Fibroblast of the aortic adventitia (primary cell): ENCODE measurements at places on chromosomes 7 and 10. TPM values are rescaled to one million over a fixed set of nuclear protein-coding genes. Genes with fewer than 3 reads are reported as not detected.

GRCh38 chr10:104342941-104343411, 4.7 kb upstream of the ITPRIP start:
- DNase-seq: no peak

GRCh38 chr7:124652237-124652636, 113.4 kb downstream of the GPR37 start:
- no peak for DNase-seq

DNA sequence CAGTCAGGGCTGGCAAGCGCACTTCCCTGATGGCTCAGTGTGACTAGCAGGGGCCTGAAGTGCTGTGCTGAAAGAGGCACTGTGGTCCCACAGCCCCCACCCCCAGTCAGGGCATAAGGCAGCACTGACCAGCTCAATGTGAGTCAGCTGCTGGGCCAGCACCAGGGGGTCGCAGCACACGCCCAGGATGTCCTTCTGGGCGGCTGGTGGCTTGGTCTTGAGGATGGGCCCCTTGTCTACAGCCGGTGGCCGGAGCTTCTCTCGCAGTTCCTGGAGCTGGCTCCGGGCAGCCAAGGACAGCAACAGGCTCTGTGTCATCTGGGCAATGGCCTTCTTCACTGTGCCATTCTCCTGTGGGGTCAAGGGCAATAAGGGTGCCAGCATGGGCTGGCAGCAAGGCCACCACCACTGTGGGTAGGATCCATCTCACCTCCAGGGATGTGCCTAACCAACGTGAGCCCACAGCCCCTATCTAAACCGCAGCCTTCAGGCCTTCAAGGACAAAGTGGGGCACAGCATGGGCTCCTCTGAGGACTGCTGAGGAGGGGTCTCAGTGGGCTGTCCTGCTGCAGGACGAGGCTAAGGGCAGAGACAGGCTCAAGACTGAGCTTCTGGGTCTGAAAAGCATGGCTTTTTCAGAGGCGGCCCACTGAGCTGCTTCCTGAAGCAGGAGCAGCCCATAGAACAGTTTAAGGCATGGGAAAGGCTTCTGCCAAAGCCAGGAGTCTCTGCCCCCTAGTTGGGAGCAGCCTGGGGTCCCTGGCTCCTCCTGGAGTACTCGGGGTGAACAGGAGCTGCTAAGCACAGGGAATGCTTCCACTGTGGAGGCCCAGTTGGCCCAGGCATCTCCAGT, 62.5 kb downstream of the CSGALNACT2 start:
- DNase-seq: no peak

- no peak for DNase-seq
Measured at GRCh38 chr7:137017221-137017620, 148.8 kb downstream of the CHRM2 start.

- no peak for DNase-seq
Measured at GRCh38 chr10:12081470-12081869, 12.7 kb downstream of the DHTKD1 start.

GRCh38 chr7:50359258-50359994, 54.9 kb downstream of the IKZF1 start:
- no peak for DNase-seq

- DNase-seq: no peak
Measured at GRCh38 chr10:1406967-1407945, 330.1 kb downstream of the ADARB2 start.

- no peak for DNase-seq
Measured at GRCh38 chr10:118903251-118903650, 126.3 kb upstream of the NANOS1 start.

- peak; percentile 93 for DNase-seq
Measured at GRCh38 chr7:103637094-103637493, 191.1 kb upstream of the SLC26A5 start.

GRCh38 chr10:19629567-19629966, 186.7 kb upstream of the PLXDC2 start:
- peak; percentile 63 for DNase-seq

GRCh38 chr10:33087922-33088321, 129.9 kb upstream of the ITGB1 start:
- no peak for DNase-seq

DNA sequence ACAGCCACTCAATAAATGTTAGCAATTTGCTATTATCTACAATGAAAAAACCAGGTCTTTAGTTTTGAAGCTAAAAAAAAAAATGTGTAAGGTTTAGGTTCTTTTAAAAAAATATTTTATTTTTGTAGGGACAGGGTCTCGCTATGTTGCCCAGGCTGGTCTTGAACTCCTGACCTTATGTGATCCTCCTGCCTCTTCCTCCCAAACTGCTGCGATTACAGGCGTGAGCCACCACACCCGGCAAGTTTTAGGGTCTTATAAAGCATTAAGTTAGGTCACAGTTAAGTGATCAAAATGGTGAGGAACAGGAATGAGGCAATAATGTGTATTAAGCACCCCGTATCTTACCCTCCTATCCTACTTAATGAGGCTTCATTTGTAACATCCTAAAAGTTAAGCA, 774 bp downstream of the SEM1 start:
- no peak for DNase-seq

- DNase-seq: peak; percentile 58
Measured at GRCh38 chr10:73113551-73113950, 3.3 kb downstream of the NUDT13 start.

- no peak for DNase-seq
Measured at GRCh38 chr7:77316219-77316978, 99.8 kb downstream of the GSAP start.

DNA sequence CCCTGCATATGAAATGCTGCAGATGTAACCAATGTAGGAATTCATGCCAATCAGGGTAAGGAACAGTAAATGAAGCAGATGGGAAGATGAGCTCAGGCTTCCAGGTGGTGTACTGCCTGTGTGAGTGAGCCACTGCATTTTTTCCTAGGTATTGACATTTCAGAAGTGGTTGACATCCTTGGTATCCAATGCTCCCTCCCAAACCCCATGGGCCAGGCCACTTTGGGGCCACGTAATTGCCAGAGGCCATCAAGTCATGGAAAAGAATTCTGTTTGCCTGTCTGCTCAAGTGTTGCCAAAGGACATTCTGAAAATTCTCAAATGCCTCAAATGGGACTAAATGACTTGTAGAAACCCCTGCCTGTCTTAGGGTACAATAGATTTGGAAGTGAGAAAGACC, 384.6 kb downstream of the GATA3 start:
- no peak for DNase-seq

DNA sequence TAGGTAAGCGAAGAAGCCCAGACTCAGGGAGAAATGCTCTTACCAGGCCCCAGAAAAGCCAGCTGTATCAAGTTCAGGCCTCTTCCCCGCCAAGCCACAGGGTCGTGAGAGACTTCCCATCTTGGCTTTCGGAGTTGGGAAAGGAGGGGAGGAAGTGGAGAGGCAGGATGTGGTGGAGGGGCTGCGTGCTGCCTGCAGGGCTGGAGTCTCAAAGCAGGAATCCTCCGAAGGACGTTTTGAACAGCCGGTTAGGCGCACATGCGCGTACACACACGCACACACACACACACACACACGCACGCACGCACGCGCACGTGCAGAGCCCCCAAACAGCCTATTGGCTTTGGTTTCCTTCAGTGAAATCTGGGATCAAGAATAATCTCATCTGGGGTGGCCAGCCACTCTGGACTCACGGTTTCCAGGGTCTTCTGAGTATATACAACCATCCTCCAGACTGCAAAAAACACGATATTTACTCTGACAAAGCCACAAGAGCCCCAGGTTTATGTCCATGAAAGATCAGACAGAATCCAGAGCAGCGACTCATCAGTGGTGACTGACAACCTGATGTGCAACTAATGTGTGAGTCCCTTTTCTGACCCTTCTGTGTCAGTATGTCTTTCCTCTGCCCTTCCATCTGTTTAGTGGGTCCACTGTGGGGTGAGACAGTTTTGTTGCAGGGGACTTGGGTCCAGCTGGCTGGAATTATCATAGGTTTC, 115.0 kb upstream of the ZNF438 start:
- peak; percentile 66 for DNase-seq

DNA sequence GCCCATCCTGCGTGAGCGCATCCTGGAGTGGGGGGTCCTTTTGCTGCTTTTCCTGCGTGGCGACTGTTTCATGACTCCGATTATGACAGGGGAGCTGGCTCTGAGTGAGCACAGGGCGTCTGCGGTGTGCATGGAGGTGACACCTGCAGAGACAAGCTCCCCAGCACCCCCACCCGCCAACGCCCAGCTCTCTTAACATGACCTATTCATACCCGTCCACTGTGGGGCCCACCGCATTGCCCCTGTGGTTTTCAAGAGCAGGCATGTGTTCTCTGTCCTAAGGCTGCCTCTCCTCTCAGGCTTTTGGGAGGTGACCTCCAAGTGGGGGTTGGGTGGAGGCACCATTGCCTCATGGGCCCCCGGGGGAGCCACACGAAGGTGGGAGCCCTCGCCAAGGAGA, 500.7 kb downstream of the TCERG1L start:
- DNase-seq: no peak

DNA sequence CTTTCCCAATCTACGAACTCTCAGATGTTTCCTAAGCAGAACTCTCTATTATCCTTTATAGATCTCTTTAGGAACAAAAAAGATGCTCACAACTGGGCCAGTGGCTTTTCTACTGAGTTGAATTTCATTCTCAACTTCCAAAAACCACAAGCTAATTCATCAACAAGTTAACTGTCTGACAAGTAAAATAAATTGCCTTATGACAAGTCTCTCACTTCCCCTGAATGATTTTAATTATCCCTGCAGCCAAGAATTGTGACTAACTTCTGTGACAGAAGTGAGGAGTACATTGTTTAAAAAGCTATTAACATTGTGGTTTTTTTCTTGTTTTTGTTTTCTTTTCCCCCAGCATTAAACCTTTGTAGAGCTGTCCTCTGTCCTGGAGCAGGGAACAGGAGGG, 343.1 kb downstream of the HPSE2 start:
- DNase-seq: no peak

DNA sequence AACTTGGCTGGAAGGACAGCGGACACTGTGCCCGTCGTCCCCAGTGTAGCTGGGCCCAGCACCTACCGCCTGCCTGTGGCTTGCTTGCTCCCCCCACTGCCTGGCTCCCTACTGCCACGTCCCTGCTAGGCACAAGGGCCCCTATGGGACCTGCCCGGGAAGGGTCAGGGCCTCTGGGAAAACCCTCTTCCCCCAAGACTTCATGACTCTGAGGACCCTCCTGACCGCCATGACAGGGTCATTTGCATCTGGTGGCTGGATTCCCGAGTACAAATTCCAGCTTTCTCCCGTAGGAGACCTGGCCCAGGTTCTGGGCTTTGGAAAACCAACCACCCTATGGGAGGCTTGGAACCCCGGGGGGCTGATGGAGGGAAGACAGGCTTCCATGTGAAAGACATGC, 1.4 kb upstream of the MMD2 start:
- DNase-seq: no peak

The CYP17A1 gene
- total RNA-seq: not detected in 2 replicates

The SAMD9 gene
- 18.3 and 57.5 TPM in 2 replicates for total RNA-seq

The ATRNL1 gene
- 1.9 and 7.3 TPM in 2 replicates for total RNA-seq

The INMT gene
- total RNA-seq: 2.5 and 219 TPM in 2 replicates

The PAX2 gene
- total RNA-seq: not detected in 2 replicates
